ENCODE measurements at places on chromosomes 5 and 9. TPM values are rescaled to one million over a fixed set of nuclear protein-coding genes. Genes with fewer than 3 reads are reported as not detected.

- DNase-seq, result no peak
- H3K4me3 ChIP-seq, result no peak overlapping the region
- H3K27ac ChIP-seq, result no peak overlapping the region
- no peaks in the 10 kb centered on the region for H3K36me3 ChIP-seq
Observed at GRCh38 chr5:159638954-159639559, 277.2 kb upstream of the ADRA1B start.

GRCh38 chr5:98443881-98444280, 329.6 kb upstream of the RGMB start:
- no peak overlapping the region for H3K4me3 ChIP-seq
- no peak overlapping the region for H3K27ac ChIP-seq
- no peaks in the 10 kb centered on the region for H3K36me3 ChIP-seq
- no peak for DNase-seq
- H3K27me3 ChIP-seq, result no peaks in the 10 kb centered on the region
- no peaks in the 10 kb centered on the region for H3K4me1 ChIP-seq

Gene ADAMTSL2
- 10.1 TPM for total RNA-seq

GRCh38 chr9:133514460-133515239, 10.1 kb downstream of the MYMK start:
- H3K36me3 ChIP-seq, result no peaks in the 10 kb centered on the region
- no peak for DNase-seq
- H3K4me1 ChIP-seq, result peaks cover 19% of the 10 kb centered on the region
- no peak overlapping the region for H3K4me3 ChIP-seq

DNA sequence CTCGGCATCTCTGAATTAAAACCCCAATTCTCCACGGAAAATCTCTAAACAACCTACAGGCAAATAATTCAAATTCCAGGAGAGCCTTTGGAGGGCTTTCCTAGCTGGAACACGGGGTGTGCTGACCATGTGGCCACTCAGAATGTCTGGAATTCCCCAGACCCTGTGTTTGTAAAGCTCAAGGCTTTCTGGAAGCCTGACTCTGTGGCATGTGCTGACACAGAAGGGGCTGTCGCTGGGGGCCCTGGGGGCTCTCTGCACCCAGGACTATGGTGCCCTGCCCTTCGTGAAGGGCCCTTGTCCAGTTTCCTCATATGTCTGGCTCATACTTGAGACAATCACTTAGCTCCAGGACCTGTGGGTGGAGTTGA, 29.0 kb upstream of the BOD1 start:
- no peaks in the 10 kb centered on the region for H3K4me1 ChIP-seq
- H3K27me3 ChIP-seq, result no peaks in the 10 kb centered on the region

DNA sequence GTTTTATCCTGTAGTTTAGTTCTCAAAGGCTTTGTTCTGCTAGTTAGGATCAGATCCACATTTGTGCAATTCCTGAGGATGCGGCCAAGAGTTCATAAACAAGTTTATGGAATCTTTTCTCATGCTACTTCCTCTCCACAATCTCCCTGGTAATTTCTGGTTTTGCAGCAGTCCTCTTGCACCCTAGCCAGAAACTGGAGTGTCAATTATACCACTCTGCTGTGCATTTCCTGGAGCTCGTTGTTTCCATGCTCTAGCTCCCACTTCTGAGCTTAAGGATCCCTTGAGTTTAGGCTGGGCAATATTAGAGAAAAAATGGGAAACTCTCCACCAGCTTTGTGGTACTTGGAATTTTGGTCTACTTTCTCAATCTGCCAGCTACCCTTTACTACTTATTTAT, 474.7 kb downstream of the DIRAS2 start:
- DNase-seq, result no peak
- H3K36me3 ChIP-seq, result no peaks in the 10 kb centered on the region
- no peak overlapping the region for H3K27ac ChIP-seq
- H3K4me1 ChIP-seq, result no peaks in the 10 kb centered on the region
- H3K4me3 ChIP-seq, result no peak overlapping the region
- no peaks in the 10 kb centered on the region for H3K27me3 ChIP-seq

DNA sequence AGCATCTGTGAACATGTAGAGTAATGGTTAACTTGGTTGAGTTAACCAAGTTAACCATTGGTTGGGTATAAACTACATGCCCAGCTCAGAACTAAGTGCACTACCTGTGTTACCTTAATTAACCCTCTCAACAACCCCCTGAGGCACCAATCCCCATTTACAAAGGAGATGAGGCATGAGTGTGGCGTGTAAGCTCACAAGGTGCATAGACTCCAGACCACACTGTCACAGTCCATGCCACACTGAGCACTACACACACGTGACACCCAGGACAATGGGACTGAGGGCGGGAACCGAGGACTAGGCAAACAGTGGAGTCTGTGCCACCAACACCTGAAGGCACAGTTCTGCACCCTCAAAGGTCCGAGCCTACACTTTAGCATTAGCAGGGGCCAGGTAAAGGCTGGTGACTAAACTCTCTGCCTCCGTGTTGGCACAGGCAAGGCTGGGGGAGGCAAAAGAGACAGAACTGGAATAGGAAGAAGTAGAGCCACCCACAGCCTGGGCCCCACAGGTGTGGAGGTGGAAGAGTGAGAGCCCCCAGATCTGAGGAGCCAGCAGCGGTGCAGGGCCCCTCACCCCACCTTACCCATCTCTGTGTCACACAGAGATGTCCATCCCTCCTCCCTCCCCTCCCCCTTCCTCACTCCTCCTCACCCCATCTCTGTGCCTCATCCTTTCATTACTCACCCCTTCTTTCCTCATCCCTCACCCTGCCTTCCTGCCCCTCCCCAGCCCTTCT, 2.2 kb upstream of the DNAJB5 start:
- H3K4me3 ChIP-seq, result no peak overlapping the region
- peak; percentile 74 for DNase-seq
- H3K36me3 ChIP-seq, result no peaks in the 10 kb centered on the region
- H3K27ac ChIP-seq, result no peak overlapping the region

DNA sequence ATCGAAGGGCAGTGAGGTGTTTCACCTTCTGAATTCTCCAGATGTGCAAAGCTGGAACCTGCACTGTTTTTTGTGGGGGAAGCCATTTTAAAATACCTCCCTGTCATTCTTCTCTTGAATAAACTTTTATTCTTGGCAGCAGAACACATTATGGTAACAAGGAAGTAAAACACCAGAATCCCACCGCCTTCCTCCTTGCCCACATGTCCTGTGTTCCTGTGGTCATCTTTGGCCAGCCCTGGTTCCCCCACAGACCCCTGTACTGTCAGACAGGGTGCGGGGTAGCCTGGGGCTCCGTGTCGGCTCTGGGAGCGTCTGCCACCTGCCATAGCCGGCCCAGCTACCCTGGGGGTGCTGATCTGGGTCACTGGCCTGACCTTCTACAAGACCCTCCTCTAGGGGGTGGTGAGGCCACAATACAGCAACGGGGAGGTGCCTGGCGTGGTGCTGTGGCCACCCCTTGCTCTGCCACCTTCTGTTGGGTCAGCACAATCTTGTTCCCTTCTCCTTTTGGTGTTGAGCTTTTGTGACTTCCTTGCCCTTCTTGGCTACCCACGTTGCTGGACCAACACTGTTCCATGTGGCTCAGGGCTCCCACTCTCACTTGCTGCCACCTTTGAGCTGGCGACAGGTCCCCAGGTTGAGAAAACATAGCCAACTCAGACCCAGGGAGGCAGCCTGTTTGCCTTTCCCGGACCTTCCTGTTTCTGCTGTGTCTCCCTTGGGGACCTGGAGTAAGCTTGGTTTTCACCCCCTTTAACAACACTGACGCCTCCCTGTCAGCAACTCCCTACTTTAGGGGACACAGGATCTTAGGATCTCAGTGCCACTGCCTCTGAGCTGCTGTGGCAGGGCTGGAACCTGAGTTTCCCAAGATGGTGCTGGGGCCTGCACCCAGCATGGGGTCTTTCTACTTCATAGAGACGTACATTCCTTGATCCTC, 4.8 kb downstream of the WNK2 start:
- no peaks in the 10 kb centered on the region for H3K36me3 ChIP-seq
- H3K27me3 ChIP-seq, result peaks cover 24% of the 10 kb centered on the region
- peaks cover 2% of the 10 kb centered on the region for H3K4me1 ChIP-seq
- no peak overlapping the region for H3K27ac ChIP-seq

DNA sequence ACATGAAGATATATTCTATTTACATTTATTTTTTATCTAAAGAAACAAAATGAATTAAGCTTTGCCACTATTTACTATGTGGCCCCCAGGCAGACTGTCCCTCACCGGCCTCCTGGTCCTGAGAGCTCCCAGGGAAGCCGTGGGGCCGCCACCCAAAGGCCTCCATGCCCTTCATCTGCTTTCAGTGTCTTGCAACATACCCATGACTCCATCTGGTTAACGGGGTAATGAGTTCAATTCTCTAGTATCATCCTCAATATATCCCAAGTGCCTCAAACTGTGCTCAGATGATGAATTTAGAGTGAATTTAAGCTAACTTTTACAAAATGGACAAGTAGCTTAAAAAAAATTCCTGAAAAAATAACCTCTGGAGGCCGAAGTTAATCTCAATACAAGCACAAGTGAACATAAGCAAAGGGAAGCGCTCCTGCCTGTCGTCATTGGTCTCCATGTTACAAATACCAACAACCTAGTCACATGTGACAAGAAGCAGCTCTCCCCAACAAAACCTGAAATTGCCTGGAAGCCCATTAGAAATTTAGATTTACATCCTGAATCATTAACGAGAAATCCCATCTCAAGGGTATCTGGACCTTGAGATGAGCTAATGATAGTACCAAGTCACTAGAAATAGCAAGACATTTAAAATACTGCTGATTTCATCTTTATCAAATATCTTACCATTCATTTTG, 26.1 kb downstream of the DAP start:
- H3K36me3 ChIP-seq, result peaks cover 26% of the 10 kb centered on the region
- H3K4me1 ChIP-seq, result peaks cover 32% of the 10 kb centered on the region
- H3K4me3 ChIP-seq, result no peak overlapping the region

DNA sequence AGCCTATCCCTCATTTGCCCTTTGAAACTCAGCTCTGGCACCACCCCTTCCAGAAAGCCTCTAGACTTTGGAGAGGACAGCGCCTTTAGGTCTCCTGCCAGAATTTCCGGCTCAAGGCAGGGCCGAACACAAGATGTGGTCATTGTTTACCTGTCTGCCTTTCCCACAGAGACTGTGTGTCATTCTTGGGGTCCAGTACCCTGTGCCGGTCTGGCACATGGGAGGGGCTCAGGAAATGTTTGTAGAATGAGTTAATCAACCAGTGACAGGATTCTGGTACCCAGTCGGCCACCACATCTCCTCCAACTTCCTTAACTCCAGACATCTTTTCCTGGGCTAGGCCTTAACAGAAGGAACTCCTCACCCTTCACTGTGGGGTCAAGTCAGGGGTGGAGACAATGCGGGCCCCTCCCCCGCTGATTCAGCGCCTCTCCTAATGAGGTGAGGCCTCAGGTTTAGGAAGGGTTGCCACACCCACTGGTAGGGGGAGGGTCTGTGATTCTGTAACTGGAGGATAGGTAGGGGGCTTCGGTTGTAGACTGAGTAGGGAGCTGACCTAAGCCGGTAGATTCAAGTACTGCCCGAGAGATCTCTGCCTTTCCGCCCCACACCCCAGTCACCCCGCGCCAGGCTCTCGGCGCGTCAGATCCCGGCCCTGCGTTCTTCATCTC, 29.3 kb downstream of the PCDH1 start:
- peak overlapping the region; percentile 62 for H3K4me3 ChIP-seq
- peaks cover 8% of the 10 kb centered on the region for H3K27me3 ChIP-seq
- H3K4me1 ChIP-seq, result peaks cover 6% of the 10 kb centered on the region
- no peak for DNase-seq
- no peaks in the 10 kb centered on the region for H3K36me3 ChIP-seq

Gene DEPDC1B
- 4.2 TPM for total RNA-seq

GRCh38 chr5:13218518-13218917, 726.0 kb downstream of the DNAH5 start:
- H3K27ac ChIP-seq, result no peak overlapping the region
- no peaks in the 10 kb centered on the region for H3K4me1 ChIP-seq
- H3K4me3 ChIP-seq, result no peak overlapping the region
- no peaks in the 10 kb centered on the region for H3K36me3 ChIP-seq
- no peak for DNase-seq

- no peak for DNase-seq
- H3K4me1 ChIP-seq, result no peaks in the 10 kb centered on the region
- H3K36me3 ChIP-seq, result no peaks in the 10 kb centered on the region
- H3K27me3 ChIP-seq, result no peaks in the 10 kb centered on the region
- H3K4me3 ChIP-seq, result no peak overlapping the region
Observed at GRCh38 chr5:64671678-64672077, 18.6 kb upstream of the SHISAL2B start.

Gene GPR150
- 0.83 TPM for total RNA-seq

- H3K4me3 ChIP-seq, result no peak overlapping the region
- H3K27ac ChIP-seq, result peak overlapping the region; percentile 29
- DNase-seq, result no peak
- H3K4me1 ChIP-seq, result peaks cover 39% of the 10 kb centered on the region
- no peaks in the 10 kb centered on the region for H3K36me3 ChIP-seq
Observed at GRCh38 chr9:107866711-107867311, 377.2 kb upstream of the KLF4 start.

- H3K27me3 ChIP-seq, result no peaks in the 10 kb centered on the region
- no peak for DNase-seq
- peaks cover 55% of the 10 kb centered on the region for H3K36me3 ChIP-seq
- no peak overlapping the region for H3K4me3 ChIP-seq
- H3K27ac ChIP-seq, result no peak overlapping the region
Observed at GRCh38 chr5:94694671-94695070, 76.2 kb downstream of the SLF1 start.

GRCh38 chr9:82212885-82213284, 224.3 kb downstream of the SPATA31D1 start:
- H3K27ac ChIP-seq, result no peak overlapping the region
- H3K36me3 ChIP-seq, result no peaks in the 10 kb centered on the region
- H3K27me3 ChIP-seq, result no peaks in the 10 kb centered on the region
- no peaks in the 10 kb centered on the region for H3K4me1 ChIP-seq

DNA sequence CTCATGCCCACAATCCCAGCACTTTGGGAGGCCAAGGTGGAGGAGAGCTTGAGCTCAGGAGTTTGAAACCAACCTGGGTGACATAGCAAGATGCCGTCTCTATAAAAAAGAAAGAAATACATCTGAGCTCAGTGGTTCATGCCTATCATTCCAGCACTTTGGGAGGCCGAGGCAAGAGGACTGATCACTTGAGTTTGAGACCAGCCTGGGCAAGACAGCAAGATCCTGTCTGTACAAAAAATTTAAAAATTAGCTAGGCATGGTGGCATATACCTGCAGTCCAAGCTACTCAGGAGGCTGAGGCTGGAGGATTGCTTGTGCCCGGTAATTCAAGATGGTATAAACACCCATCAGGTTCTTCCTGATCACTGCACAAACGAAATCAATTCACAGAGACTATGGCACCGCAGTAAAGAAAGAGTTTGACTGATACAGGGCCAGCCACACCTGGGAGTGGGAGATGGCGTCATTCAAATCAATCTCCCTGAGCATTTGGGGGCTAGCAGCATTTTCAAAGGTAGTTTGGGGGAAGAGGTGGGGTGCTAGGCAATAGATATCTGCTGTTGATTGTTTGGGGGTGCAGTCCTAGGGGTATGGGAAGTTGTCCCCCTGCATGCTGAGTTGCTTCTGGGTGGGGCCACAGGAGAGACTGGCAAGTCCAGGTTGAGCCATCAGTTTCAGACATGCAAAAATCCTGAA, 169.2 kb downstream of the TTC39B start:
- H3K36me3 ChIP-seq, result no peaks in the 10 kb centered on the region
- DNase-seq, result no peak
- H3K4me1 ChIP-seq, result peaks cover 7% of the 10 kb centered on the region
- no peaks in the 10 kb centered on the region for H3K27me3 ChIP-seq
- no peak overlapping the region for H3K4me3 ChIP-seq
- no peak overlapping the region for H3K27ac ChIP-seq

- no peaks in the 10 kb centered on the region for H3K4me1 ChIP-seq
- no peak overlapping the region for H3K4me3 ChIP-seq
- peak; percentile 41 for DNase-seq
- H3K27me3 ChIP-seq, result no peaks in the 10 kb centered on the region
Observed at GRCh38 chr9:114061830-114062474, 16.1 kb downstream of the AMBP start.

- no peaks in the 10 kb centered on the region for H3K4me1 ChIP-seq
- H3K36me3 ChIP-seq, result peaks cover 10% of the 10 kb centered on the region
- no peaks in the 10 kb centered on the region for H3K27me3 ChIP-seq
- H3K4me3 ChIP-seq, result no peak overlapping the region
- DNase-seq, result no peak
Observed at GRCh38 chr5:171897231-171897630, 109.2 kb downstream of the FBXW11 start.

Gene GNA14
- total RNA-seq, result 41.7 TPM

All from spleen (tissue), 13 donors.